HCT116 (cell line): ENCODE measurements at places on chromosomes 7 and 10. TPM values are rescaled to one million over a fixed set of nuclear protein-coding genes. Genes with fewer than 3 reads are reported as not detected.

DNA sequence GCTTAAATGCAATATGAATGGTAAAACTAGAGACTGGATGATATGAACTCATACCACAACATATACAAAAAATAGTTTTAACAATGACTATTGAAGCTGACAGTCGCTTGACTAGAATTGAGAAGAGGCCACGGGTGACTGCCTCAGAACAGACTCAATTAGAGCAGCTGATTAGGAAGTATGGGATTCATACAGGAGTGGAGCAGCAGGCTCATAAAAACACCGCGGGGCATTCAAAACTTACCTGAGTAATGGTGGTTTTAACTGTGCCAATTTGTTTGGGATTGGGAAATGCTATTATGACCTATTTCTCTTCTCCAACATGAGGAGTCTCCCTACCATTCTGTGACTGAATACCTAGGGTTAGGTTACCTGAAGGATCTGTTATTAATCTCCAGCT lies 2.1 kb downstream of the CADPS2 start:
- H3K27ac ChIP-seq: no peak overlapping the region
- H3K4me3 ChIP-seq: no peak overlapping the region
- H3K4me1 ChIP-seq: peaks cover 5% of the 10 kb centered on the region; the same call in 1 of the 2 replicates

DNA sequence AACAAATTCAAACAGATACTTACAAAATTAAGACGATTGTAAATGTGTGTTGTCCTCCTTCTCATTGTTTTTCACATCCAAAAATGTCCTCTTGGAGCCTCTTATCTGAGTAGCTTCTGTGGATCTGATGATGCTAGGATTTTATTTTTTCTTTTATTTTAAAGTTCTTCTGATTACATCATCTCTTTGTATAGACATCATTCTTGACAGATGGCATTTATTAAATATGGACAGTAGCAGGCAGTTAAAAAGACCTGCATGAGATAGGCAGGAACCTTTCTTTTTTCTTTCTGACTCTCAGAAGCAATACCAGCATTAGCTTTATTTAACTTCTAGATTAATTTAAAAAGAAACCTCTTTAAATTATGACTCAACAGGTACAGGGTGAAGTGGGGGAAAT lies at the start of gene RPA3:
RPA3 (minus strand) TSS at position 116 of the 400 bp plus-strand sequence. CDS start 78,189 bp downstream, outside the sequence.
- H3K27ac ChIP-seq: no peak within 1 kb of the TSS
- no peaks in the 10 kb centered on the region for H3K36me3 ChIP-seq
- no peak within 1 kb of the TSS for H3K4me3 ChIP-seq

GRCh38 chr10:24229909-24230308 lies 21.0 kb downstream of the KIAA1217 start:
- no peaks in the 10 kb centered on the region for H3K4me1 ChIP-seq
- H3K27ac ChIP-seq: no peak overlapping the region
- H3K4me3 ChIP-seq: no peak overlapping the region
- no peaks in the 10 kb centered on the region for H3K36me3 ChIP-seq
- peaks cover 8% of the 10 kb centered on the region for H3K27me3 ChIP-seq

DNA sequence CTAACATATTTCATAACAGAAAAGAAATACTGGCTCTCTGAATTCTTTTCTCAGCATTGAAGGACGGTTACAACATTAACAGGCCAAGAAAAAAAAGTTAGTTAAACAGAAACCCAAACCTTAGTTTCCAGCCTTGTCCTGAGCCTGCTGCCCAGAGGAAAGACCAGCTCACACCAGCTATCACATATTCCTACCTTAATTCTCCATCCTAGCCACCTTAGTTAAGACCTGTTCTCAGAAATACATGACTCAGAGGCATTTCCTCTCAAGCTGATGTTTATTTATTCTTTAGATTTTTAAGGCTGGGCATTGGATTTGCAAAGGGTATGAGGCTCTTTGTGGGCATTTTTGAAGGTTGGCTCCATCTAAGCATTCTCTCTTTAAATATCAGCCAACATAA lies 34.3 kb upstream of the ADAM12 start:
- no peak for DNase-seq
- H3K27me3 ChIP-seq: peaks cover 28% of the 10 kb centered on the region
- no peak overlapping the region for H3K27ac ChIP-seq
- no peaks in the 10 kb centered on the region for H3K4me1 ChIP-seq
- no peak overlapping the region for H3K4me3 ChIP-seq
- H3K36me3 ChIP-seq: no peaks in the 10 kb centered on the region

- H3K4me3 ChIP-seq: no peak overlapping the region
- H3K36me3 ChIP-seq: peaks cover 17% of the 10 kb centered on the region
- no peaks in the 10 kb centered on the region for H3K27me3 ChIP-seq
- no peak overlapping the region for H3K27ac ChIP-seq
- no peak for DNase-seq
Measured at GRCh38 chr10:77807706-77808105, 118.8 kb downstream of the DLG5 start.

- H3K4me1 ChIP-seq: no peaks in the 10 kb centered on the region
- H3K4me3 ChIP-seq: no peak overlapping the region
- H3K27me3 ChIP-seq: no peaks in the 10 kb centered on the region
- no peak for DNase-seq
- no peak overlapping the region for H3K27ac ChIP-seq
Measured at GRCh38 chr10:23364378-23364777, 19.8 kb upstream of the C10orf67 start.

- H3K27me3 ChIP-seq: no peaks in the 10 kb centered on the region; the same call in 1 of the 2 replicates
- H3K27ac ChIP-seq: no peak overlapping the region
- no peaks in the 10 kb centered on the region for H3K36me3 ChIP-seq
- no peaks in the 10 kb centered on the region for H3K4me1 ChIP-seq
- H3K4me3 ChIP-seq: no peak overlapping the region
Measured at GRCh38 chr10:7006566-7006965, 404.3 kb downstream of the SFMBT2 start.

GRCh38 chr7:29567174-29567573 lies 3.5 kb downstream of the PRR15 start:
- no peak overlapping the region for H3K27ac ChIP-seq
- no peaks in the 10 kb centered on the region for H3K27me3 ChIP-seq
- H3K4me3 ChIP-seq: no peak overlapping the region

DNA sequence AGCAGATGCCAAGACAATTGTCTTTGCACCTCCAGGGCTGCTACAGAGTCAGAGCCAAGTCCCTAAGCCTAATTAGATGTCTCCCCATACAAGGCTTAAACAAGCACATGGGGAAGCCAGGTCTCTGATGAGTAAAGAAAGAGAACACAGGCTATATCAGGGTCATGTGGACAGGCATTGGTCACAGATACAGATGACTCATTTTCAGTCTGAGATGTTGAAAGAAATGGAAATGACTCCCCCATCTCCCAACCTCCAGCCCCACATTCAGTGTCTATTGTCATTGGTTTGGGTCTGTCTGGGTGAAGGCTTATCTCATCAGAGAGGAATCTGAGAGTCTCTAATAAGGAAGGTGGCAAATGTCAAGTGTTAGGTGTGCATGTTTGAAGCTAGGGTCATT lies 290.1 kb upstream of the KIAA1217 start:
- H3K4me3 ChIP-seq: no peak overlapping the region
- no peaks in the 10 kb centered on the region for H3K4me1 ChIP-seq
- H3K36me3 ChIP-seq: no peaks in the 10 kb centered on the region
- no peak overlapping the region for H3K27ac ChIP-seq
- no peak for DNase-seq
- H3K27me3 ChIP-seq: no peaks in the 10 kb centered on the region

DNA sequence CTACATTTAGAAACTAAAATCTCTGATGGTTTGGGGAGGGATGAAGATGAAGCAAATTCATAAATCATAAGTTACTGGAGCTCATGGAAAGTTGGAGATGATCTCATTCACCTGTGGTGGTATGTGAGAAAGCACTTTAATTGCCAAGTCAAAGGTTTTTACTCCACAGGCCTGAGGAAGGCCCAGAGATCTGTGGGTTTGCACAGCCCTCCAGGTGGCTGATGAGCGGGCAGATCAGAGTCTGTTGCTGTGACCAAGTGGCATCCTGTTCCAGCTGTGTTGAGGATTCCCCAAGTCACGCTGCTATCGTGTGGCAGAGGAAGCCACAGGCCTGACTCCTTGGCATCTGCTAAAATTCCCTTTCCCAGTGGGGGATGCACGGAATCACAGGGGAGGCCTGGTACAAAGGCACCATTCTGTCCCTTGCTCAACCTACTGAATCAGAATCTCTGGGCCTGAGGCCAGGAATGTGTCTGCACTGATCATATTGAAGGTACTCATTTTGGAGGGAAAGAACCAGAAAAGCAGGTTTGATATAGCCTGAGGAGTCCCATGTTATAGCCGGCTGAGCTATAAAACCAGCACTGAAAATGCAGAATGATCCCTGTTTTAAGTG lies 19.7 kb upstream of the DDC start:
- H3K27me3 ChIP-seq: no peaks in the 10 kb centered on the region
- H3K36me3 ChIP-seq: no peaks in the 10 kb centered on the region

DNA sequence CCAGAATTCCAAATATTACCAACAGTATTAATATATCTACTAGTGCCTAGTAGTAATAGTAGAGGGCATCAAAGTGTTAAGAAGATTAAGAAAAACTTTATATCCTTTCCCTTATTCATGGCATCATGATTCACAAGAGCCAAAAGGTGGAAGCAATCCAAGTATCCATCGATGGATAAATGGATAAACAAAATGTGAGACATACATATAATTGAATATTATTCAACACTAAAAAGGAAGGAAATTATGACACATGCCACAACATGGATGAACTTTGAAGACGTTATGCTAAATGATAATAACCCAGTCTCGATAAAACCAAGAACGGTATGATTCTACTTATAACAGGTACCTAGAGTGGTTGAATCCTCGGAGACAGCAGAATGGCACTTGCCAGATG lies 23.1 kb downstream of the CDCA7L start:
- DNase-seq: no peak
- no peaks in the 10 kb centered on the region for H3K36me3 ChIP-seq
- no peak overlapping the region for H3K27ac ChIP-seq
- H3K4me1 ChIP-seq: peaks cover 9% of the 10 kb centered on the region; the same call in 1 of the 2 replicates

DNA sequence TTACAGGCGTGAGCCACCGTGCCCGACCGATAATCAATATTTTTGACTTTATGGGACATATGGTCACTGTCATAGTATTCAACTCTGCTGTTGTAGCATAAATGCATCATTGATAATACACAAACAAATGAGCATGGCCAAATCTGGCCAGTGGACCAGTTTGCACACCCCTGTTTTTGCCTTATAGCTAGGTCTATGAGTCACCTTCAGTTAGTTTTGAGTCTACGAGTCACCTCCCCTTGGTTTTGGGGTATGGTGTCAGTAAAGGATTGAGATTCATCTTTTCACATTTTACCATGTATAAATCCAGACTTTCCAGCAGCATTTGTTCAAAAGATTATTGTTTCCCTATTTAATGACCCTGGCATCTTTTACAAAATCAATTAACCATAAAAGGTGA lies 362.5 kb upstream of the NRP1 start:
- no peak overlapping the region for H3K4me3 ChIP-seq
- H3K27me3 ChIP-seq: no peaks in the 10 kb centered on the region
- no peaks in the 10 kb centered on the region for H3K36me3 ChIP-seq
- DNase-seq: no peak
- H3K4me1 ChIP-seq: no peaks in the 10 kb centered on the region
- no peak overlapping the region for H3K27ac ChIP-seq

The C10orf67 gene
- total RNA-seq: not detected

The SCIN gene
- 0.22 TPM for total RNA-seq

The UNCX gene
- total RNA-seq: not detected

The TMEM139 gene
- 9.9 TPM for total RNA-seq

The ABCB4 gene
- not detected for total RNA-seq

The HOXA2 gene
- total RNA-seq: 0.57 TPM

The PRSS2 gene
- 36.8 TPM for total RNA-seq
